Smooth muscle cell of the brain vasculature (primary cell): ENCODE measurements at places on chromosomes 12 and 14.

DNA sequence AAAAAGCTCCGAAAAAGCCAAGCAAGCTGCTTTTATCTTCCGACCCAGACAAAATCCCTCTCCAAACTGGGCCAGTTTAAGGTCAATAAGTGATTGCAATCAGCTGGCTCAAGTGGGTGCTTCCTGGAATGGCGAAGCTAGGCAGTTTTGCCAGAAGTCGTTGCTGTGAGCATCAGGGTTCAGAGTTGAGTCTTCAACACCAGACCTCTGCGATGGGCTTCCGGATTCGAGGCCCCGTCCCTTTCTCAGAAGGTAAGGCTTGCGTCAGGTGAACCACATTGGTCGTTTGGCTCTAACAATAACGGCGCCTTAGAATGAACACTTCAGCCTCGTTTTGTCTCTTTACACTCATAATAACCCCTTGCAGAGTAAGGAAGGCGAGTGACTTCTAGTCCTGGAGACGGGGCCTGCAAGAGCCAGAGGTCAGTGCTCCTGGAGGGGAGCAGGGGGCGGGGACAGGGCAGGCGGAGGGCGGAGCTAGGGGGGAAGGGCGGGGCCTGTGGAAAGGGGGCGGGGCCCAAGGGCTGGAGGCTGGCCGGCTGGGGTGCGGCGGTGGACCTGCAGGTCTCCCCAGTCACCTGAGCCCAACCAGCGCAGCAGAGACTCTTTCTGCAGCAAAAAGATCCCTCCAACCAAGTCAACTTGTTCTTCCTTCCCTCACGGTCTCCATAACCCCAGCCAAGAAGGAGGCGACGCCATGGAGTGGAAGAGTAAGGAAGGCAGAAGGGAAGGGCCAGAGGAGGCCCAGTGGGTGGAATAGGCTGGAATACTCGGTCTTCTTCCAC, 34.0 kb upstream of the NFYB start:
- no peak for DNase-seq

- DNase-seq = no peak
These were observed 223.7 kb upstream of the RTL1 start for GRCh38 chr14:101127224-101127623.

- no peak for DNase-seq
These were observed 904 bp upstream of the FAM177A1 start for GRCh38 chr14:35044939-35045797.

DNA sequence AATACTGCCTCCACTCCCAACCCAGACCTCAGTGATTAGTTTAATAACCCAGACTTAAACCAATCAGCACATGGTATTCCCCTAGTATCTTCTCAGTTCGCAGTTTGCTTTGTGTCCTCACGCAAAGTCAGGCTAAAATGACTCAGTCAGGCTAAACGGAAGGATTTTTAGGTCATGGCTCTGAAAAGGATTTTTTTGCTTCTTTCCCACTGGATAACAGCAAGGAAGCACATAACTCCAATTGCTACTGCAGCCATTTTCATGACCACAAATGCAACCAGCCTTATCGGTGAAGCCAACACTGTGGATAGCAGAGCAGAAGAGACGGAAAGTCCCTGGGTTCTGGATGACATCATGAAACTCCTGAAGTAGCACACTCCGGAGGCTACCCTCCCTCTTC, 67.7 kb downstream of the ZC3H14 start:
- no peak for DNase-seq

DNA sequence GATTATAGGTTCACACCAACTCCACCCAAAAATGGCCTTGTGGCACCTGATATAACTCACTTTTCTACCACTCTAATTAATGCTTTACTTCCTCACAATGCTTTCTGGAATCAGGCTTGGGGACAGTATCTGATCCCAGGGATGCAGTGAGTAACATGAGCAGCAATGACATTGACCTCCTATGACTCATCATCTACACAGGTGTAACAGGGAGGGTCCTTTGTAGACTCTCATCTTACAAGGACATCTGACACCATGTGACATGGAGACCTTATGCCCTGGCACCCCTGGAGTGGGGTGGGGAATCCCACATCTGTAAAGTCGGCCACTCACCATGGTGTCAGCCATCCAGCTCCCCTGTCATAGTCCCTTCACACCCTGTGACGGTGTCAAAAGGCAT, 586.4 kb downstream of the MED13L start:
- DNase-seq = no peak
